ENCODE measurements at places on chromosomes 1 and 21.

DNA sequence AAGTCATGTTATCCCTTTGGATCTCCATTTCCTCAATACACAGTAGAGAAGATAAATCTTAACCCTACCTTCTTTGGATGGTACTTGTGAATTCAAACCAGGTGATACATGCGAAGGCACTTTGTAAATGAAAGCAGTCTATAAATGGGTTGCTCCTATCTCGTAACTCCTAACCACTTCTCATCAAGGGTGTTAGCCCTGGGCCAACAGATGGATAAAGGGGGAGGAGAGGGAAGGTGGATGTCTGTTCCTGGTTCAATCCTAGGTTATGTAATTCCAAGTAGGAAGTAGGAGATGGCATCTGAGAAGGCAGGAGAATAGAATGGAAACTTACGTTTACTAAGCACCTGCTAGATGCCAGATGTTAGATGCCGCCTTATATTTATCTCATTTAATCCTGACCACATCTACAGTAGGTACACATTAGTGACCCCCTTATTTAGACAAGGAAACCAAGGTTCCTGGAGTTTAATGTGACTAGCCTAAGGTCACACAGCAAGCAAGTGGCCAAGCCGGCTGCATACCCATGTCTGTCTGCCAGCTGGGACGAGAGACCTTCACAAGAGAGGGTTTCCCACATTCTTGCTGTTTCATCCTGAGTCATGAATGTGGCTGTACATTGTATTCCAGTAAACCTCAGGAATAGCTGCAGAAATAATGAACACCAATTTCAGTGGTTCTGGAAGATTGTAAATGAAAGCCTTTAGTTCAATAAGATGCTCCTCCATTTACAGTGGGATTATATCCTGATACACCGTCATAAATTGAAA is 47.7 kb downstream of the ELAVL4 start:
- H3K4me1 ChIP-seq: no peaks in the 10 kb centered on the region
- H3K36me3 ChIP-seq: no peaks in the 10 kb centered on the region
- H3K4me3 ChIP-seq: no peak overlapping the region
- DNase-seq: no peak
- H3K27ac ChIP-seq: no peak overlapping the region
- peaks cover 7% of the 10 kb centered on the region for H3K27me3 ChIP-seq

GRCh38 chr1:213983493-213984386 is 4.0 kb upstream of the PROX1 start:
- no peak overlapping the region for H3K4me3 ChIP-seq
- peaks cover 50% of the 10 kb centered on the region for H3K27me3 ChIP-seq
- DNase-seq: no peak
- H3K27ac ChIP-seq: no peak overlapping the region
- H3K4me1 ChIP-seq: peaks cover 17% of the 10 kb centered on the region

- peaks cover 3% of the 10 kb centered on the region for H3K36me3 ChIP-seq
- no peaks in the 10 kb centered on the region for H3K4me1 ChIP-seq
- H3K27ac ChIP-seq: no peak overlapping the region
- no peak overlapping the region for H3K4me3 ChIP-seq
- no peak for DNase-seq
Measured at GRCh38 chr1:36536727-36537126, 54.0 kb upstream of the CSF3R start.

GRCh38 chr1:11740258-11741192 is 4.6 kb downstream of the AGTRAP start:
- no peaks in the 10 kb centered on the region for H3K27me3 ChIP-seq
- DNase-seq: no peak

DNA sequence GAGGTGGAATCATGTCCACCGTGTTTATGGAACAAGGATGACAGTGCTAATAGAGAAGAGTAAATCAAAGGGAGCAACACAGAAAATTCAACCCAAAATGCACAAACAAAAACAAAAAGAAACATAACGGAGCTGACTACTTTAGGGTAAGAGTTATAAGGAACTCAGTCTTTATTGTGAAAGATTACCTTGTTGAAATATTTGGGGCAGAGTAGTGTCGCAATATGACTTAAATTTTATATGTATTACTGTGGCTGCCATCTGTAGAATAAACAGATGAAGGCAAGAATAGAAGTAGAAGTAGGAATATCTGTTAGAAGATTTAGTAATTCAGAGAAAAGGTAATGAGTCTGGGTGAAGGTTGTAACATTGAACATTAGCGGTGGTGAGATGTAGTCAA is 913.9 kb downstream of the BRINP3 start:
- no peak overlapping the region for H3K4me3 ChIP-seq
- H3K4me1 ChIP-seq: no peaks in the 10 kb centered on the region
- no peaks in the 10 kb centered on the region for H3K27me3 ChIP-seq

DNA sequence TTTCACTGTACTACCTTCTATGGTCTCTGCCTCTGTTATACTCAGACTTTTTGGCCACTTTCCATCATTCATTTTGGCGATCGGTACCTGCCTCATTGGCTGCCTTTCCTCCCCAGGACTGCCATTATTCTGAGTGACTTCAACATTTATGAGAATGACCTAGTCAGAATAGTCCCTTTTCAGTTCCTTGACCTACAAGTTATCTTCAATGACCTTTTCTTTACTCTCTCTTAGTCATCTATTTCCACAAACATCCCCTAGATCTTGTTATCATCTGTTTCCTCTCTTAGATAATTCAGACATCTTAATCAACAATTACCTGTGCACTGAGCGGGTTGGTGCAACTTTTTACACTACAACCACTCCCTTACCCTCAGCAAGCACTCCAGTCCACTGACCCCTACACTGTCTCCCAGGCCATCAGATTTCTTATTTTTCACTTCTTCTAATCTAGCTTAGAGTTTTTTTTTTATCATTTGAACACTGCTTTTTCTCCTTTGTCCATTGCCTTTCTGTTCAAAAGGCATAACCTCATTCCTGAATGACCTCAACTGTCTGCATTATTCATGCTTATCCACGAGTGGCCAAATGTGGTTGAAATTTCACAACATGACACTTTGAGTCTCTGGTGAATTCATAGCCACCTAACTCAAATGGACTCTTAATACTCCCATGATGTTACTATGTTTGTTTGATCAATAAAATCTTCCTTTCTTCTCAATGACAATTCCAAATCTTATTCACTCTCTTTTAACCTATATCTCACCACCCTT is 112.7 kb downstream of the HMCN1 start:
- no peaks in the 10 kb centered on the region for H3K36me3 ChIP-seq
- H3K27me3 ChIP-seq: peaks cover 2% of the 10 kb centered on the region
- no peak for DNase-seq
- H3K4me3 ChIP-seq: no peak overlapping the region

Data from memory B cell (primary cell).